ENCODE measurements at places on chromosomes 2 and 18.

GRCh38 chr2:223042704-223043118 lies 9.3 kb upstream of the KCNE4 start:
- no peak for DNase-seq

GRCh38 chr2:219252570-219252899 lies 508 bp upstream of the TUBA4B start:
- DNase-seq = no peak

DNA sequence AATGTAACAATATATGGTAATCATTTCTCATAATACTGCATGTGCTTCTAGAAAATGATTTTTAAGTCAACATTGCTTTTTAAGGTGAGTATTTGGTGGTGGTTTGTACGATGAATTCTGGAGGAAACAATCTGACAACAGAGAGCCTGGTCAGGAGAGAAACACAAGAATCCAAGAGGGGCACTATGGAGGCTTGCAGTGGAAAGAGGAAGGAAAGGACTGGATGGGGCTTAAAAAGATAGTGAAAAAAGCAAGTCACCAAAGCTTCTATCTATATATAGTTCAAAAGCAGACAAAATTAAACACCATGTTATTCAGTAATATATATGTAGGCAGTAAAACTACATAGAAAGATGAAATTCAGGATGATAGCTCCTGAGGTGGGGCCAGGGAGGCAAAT lies 109.4 kb upstream of the SERTAD2 start:
- no peak for DNase-seq

DNA sequence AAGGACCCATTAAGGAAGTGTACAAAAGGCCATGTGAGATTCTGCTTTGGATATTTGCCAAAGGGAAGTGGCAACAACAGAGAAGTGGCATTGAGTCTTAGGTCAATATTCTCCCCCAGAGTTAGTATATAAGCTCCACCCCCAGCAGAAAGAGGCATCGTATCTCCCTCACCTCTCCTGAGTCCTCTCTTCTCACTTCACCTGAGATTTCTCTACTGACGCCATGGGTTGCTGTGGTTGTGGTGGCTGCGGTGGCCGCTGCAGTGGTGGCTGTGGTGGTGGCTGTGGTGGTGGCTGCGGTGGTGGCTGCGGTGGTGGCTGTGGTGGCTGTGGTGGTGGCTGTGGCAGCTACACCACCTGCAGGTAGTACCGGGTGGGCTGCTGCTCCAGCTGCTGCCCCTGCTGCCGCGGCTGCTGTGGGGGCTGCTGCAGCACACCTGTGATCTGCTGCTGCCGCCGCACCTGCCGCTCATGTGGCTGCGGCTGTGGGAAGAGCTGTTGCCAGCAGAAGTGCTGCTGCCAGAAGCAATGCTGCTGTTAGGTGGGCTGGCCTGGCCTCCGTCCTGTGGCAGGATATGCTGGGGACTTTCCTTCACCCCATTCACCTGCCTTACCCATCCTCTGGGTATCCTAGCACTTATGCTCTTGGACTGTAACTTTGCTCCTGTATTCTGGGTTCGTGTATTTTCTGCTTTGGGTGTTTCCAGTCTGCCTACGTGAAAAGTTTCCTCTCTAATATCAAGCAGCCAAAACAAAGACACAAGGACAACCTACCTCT lies 5.9 kb downstream of the SCYGR3 start:
- DNase-seq = no peak

DNA sequence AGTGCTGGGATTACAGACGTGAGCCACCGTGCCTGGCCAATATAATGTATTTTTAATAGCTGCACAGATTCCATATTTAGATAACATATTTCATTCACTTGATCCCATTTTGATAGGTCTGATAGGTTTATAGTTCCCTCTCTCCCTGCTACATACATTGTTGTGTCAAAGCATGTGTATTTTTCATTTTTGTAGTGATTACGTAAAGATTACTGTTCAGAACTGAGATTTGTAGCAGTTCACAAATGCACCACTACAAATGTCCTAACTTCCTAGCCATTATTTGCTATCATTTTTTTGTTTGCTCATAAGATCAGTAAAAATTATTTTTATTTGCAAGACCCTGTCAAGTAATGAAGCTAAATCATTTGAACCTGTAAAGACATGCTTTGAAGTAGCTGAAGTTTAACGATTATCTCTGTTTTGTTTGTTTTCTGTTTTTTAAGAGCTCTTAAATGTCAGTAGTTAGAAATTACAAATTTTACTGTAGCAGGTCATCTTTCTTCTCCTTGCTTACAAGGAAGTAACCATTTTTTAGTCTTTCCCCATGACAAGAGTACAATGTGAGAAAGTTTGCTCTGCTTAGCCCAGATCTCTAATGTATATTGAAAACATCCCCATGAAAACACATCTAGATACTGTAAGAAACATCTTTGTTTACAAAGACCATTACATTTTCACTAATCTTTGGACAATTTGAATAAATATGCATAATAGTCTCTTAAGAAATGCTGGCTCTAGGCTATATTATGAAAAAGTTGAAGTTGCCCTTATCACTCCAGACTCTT lies 54.1 kb downstream of the EML4 start:
- DNase-seq = no peak

- no peak for DNase-seq
Measured at GRCh38 chr18:74073957-74074667, 73.5 kb downstream of the FBXO15 start.

GRCh38 chr18:44731530-44732237 lies 51.0 kb downstream of the SETBP1 start:
- DNase-seq = no peak

- no peak for DNase-seq
Measured at GRCh38 chr2:85255813-85256594, 71.8 kb downstream of the TGOLN2 start.

- DNase-seq = no peak
Measured at GRCh38 chr18:67290421-67290820, 226.1 kb downstream of the DSEL start.

DNA sequence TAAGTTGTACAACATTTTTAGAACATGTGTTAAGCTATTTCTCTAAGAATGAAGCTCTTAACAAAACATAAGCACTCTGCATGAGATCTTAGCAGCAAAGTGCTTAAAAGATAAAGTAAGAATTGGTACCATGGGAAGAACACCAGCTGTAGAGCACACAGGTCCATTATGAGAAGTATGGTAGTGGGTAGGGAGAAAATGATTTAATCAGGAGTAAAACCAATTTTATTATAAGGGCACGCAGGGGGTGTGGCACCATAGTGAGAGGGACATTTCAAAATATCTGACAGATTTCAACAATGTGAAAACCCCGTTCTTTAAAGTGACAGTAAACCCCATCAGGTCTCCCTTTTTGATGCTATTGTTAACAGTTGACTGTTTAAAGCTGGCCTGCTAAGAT lies 492.9 kb downstream of the ARHGAP15 start:
- no peak for DNase-seq

- no peak for DNase-seq
Measured at GRCh38 chr2:181041661-181042060, 61.3 kb downstream of the UBE2E3 start.

DNA sequence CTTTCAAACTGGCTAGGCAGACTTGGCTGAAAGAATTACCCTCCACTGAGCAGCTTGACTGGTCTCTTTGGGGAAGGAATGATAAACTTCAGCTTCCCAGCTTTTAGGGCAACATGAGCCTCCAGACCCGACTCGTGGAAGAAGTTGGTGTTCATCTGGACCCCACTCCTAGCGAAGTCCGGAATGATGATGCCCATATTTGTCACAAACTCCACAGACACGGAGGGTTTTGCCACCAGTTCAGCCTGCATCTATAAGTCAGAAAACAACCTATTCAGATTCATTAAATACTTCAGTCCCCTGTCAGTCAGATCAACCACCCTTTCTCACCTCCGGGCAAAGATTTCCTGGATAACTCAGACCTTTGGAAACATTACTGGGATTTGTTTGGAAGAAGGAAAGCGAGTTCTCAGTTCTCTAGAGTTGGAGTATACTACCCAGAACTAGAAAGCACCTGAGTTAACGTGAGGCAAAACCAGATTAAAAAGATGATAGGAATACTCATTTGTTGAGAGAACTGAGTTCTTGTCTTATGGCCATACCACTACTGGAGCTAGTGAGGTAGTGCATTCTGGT lies 21.0 kb downstream of the APOB start:
- DNase-seq = no peak

- DNase-seq = no peak
Measured at GRCh38 chr18:34740101-34740500, 30.0 kb downstream of the DTNA start.

All from stimulated activated CD4-positive, alpha-beta T cell treated with anti-CD3 and anti-CD28 coated beads, Interleukin-4, amount 100 ng/mL, for 48 hours (primary cell).